ENCODE measurements at places on chromosomes 16 and 17.

DNA sequence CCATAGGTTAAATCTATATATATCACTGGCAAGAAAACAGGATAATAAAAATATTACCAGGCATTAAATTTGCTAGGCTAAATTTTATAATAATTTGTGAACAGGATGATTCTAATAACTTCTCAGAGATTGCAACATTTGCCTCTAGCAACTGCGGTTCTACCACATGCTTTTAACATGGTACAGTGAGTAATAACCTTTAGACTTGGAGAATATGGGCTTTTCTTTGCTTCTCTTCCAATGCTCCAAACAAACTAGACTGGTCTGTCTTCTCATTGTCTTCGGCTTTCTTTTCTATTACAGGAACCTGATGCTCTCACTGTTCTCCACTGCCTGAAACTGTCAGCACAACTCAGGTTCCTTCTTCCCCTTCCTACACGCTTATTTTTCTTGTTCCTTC is 80.6 kb downstream of the CA4 start:
- no peak for DNase-seq

DNA sequence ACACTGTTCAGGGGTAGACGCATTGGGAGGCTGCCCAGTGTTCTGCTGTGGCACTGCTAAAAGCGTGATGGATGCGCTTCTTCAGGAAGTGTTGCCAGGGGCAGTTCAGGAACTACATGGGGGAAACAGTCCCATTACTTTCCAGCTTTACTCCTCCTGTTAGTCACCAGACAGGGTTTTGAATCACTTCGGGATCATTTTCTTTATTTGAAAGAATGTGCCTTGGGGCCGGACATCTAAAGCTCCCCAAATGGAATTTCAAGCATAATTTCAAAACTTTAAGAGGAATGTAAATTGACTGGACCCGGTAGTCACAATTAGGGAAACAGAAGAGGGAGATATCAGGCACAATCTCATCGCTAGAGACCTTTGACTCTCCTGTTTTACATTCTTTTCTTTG is 1.3 kb upstream of the KRTAP2-1 start:
- no peak for DNase-seq

DNA sequence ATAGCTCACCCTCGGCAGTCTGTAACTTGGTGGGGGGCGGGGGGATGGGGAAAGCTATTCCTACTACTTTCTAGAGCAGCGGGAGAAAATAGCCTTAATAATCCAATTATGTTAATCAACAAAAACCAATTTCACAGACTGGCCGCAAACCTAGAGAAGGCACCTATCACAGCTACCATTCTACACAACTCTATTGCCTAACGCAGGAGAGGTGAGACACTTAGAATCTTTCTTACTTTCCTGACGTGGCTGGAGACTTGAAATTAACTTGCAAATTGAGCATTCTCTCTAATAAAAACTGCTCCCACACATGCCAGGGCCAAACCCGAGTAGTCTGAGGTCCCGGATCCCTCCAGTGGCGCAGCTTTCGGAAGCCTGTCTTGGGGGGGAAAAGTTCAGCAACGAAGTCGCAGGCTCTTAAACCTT is 794 bp downstream of the SMG6 start:
- no peak for DNase-seq

DNA sequence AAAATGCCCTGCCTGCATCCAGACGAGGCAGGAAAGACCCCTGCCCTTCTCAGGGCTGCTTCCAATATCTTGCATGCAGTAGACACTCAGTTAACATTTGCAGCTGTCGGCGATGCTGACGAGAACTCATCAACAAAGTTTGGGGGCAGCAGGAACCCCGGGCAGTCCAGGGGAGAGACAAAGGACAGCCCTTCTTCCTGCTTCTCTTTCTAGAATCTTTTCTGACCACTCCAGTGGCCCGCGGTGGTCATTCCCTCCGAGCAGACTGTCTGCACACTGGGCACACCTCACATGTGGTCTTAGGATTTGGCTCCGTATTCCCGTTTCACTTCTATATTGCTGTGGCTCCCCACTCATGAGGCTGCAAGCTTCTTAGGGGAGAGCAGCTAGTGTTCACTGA is 31.0 kb upstream of the MFSD6L start:
- DNase-seq: no peak

GRCh38 chr16:79151-80054 is 1.4 kb downstream of the MPG start:
- no peak for DNase-seq

DNA sequence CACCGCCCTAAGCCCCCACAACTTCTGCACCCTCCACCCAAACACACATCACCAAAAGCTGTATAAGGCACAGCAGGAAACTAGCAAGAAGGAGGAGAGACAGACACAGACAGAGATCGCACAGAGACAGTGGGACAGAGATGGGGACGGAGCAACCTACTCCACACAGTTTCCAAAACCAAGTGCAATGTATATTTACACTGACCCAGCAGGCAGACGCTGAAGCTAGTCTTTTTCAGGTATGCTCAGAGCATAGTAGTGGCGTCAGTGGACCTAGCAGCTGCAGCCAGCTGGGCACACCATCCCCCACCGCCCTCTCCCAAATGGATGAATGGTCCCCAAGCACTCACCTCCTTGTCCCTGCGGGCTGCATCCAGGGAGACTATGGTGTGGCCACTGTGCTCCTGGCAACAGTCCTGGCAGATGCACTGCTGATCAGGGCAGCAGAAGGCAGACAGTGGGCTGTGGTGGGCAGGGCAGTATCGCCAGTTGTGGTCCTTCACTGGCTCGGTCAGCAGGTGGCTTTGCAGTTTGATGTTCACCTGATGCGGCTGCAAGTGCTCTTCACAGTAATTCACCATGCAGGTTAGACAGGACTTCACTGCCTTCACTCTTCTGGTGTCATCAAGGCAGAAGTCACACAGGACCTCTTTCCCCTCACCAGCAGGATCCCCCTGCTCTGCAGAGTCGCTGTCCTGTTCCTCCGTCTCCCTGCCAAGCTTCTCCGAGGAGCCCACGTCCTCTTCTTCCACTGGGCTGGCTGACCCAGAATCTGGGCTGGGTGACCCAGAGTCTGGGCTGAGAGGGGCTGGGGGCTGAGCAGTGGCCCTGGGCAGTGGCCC is 31.5 kb upstream of the FBXW10B start:
- no peak for DNase-seq

GRCh38 chr17:19398301-19399181 is 11.6 kb upstream of the MFAP4 start:
- no peak for DNase-seq

DNA sequence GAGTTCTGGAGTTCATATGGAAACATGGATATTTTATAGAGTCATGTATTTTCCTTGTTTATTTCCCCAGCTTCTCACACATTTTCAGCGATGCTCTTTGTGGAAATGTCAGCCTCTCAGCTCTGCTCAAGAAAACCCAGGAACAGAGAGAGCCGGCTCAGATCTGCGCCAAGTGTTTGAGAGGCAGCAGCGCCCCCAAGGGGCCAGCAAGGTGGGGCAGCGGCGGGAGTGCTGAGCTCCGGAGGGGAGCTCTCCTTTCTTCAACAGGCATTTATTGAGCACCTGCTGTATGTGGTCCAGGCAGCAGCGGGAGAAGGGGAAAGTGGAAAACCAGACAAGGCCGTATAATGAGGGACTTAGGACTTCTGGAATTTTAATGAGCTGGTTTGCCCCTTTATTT is 421.1 kb upstream of the C16orf82 start:
- DNase-seq: no peak

- DNase-seq: no peak
Observed at GRCh38 chr17:35664685-35665084, 66.8 kb upstream of the RASL10B start.

- DNase-seq: no peak
Observed at GRCh38 chr17:82399041-82399441, 19.1 kb upstream of the HEXD start.

GRCh38 chr16:23682181-23682580 is 3.5 kb downstream of the PLK1 start:
- DNase-seq: no peak

GRCh38 chr17:35953720-35954119 is 10.2 kb upstream of the LYZL6 start:
- DNase-seq: no peak

DNA sequence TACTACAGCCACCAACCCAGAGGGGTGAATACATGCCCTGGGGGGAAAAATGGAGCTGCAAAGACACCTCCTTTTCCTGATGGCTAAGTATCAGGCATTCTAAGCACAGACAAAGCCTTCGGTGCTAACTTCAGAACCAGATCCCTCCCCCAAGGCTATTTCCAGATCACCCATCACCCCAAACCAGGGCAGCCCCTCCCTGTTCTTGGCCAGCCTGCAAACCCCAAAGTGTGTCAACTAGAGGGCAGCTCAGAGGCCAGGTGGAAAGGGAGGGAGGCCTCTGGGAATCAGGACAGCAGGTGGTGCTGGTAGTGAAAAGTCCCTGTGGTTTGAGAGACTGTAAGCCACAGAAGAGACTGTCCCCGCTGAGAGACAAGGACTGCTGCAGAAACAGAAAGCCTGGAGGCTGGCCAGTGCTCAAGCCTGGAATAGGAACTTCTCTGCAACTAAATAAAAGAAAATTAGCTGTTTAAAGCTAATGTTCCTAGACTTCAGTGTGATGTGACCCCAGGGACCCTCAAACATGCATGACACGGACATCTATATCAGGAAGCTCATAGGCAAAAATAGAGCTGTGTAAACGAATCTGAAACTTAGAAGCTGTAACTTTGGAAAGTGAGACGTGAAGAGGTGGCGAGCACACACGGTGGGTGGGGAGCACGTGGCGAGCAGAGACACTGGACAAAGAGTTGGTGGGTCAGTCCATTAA is 9.1 kb downstream of the TUBG1 start:
- no peak for DNase-seq

GRCh38 chr17:37829592-37830123 is 84.8 kb upstream of the HNF1B start:
- DNase-seq: no peak

DNA sequence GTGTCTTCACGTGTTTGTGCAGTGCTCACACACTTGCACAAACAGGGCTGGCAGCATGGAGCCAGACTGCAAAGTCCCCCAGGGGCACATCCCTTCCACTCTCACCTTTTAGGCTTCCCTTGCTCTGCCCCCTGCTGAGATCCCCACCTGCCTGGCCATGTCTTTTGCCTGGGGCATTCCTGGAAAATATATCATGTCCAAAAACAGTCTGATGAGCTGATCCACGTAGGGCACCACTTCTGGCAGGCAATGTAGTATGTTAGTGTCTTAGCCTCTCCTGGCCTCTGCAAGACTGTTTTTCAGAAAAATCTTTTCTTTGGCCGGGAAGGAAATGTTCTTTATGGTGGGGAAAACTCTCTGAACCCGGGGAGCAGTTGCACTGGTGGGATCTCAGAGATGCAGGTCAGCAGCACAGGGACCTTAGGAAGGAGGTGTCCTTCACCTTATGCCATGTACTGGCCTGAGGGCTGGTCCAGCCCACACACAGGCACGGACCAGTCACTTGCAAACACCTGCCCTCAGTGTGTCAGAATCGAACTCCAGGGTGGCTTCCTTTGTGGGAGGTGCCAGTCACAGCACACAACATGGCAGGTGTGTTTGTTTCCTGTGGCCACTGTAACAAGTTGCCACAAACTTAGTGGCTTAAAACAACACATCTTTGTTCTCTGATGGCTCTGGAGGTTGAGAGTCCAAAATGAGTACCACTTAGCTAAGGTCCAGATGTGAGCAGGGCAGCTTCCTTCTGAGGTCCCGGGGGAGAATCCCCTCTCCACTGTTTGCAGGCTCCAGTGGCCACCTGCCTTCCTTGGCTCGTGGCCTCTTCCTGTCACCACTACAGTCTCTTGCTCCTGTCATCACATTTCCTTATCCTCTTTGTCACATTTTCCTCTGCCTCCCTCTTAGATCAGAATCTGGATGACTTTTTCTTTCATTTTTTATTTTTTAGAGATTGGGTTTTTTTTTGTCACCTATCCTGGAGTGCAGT is 46.6 kb downstream of the MPRIP start:
- DNase-seq: no peak

DNA sequence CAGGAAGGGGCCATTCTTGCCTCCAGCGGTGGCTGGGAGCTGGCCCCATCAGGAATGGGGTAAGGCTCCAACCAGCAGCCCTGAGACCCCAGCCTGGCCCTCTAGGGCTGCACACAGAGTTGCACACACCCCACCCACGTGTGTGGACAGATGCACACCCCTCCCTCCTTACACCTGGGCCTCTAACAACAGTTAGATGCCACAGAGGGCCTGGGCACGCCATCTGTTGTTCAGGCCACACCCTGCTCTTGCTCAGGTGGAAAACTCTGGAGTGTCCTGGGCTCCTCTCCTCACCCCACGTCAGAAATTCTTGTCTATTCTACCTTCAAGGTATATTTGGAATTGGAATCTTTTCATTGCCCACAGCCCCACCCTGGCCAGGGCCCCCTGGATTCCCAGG is 13.3 kb upstream of the RAI1 start:
- DNase-seq: no peak

DNA sequence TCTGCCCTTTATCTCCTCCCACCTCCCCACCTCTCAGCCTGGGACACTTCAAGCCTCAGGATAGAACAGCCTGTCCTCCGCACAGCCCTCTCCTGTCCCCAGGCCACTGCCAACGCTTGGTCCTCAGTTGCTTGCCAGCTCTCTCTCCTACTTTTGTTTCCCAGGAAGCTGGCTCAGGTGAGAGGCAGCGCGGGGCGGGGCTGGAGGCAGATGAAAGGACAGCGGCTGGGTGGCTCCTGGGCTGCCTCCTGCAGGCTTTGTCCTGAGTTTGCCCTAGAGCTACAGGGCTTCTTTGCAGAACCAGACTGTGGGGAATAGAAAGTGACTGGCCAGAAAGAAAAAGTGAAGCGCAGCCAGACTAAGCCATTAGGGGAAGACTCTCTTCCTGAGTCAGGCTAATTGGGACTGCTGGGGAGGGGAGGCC is 48.2 kb upstream of the CDC42EP4 start:
- DNase-seq: no peak

DNA sequence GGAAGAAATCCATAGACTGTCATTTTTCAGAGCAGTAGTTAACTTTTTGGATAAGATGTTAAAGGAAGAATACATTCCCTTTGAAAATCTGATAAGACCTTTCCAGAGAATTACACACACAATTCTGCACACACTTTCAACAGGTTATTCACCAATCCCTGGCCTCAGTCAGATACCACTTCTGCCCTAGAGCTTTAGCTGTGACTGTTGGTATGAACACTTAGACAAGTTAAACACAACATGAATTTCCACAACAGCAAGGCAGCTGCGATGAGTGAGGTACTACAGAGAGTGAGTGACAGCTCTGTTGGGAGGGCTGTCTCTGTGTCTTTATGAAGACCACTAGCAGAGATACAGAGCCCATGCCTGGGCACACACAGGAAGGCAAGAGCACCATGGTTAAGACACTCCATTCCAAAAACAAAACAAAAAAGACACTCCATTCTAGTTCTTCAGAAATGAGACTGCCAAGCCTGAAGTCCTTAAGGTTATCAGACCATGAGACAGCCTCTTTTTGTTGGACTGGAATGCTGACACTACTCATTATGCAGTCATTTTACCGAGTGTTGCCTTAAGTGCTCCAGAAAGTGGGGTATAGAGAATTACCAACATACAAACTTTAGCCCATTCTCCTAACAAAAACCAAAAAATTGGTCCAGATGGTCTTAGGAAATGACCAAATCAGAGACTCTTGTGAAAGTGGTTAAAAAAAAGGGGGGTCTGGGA is 42.4 kb downstream of the TOM1L2 start:
- DNase-seq: no peak

- DNase-seq: no peak
Observed at GRCh38 chr17:64786337-64786736, 124.2 kb upstream of the SMURF2 start.

All from esophagus squamous epithelium (tissue), 5 donors.